ENCODE measurements at places on chromosomes 2 and 18.

- DNase-seq, result no peak
These were observed 56.2 kb downstream of the REEP1 start for GRCh38 chr2:86281066-86281700.

DNA sequence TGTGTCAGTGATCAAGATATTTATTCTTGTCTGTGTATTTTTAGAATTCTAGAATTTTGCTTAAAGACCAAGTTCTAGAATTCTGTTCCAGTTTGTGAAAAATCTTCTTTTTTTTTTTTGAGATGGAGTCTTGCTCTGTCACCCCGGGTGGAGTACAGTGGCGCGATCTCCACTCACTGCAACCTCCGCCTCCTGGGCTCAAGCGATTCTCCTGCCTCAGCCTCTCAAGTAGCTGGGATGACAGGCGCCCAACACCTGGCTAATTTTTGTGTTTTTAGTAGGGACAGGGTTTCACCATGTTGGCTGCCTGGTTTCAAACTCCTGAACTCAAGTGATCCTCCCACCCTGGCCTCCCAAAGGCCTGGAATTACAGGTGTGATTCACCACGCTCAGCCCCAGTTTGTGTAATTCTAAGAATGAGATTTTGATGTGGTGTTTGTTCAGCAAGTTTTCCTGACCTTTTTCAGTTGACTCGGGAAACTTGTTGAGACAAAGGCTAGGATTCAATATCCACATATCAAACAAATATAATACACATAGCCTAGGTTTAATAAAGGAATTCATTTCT lies 3.6 kb downstream of the EIF5B start:
- no peak for DNase-seq

- no peak for DNase-seq
These were observed 676.6 kb downstream of the DPP10 start for GRCh38 chr2:115119086-115119485.

GRCh38 chr2:48306409-48307284 lies 223.3 kb upstream of the STON1 start:
- DNase-seq, result no peak

DNA sequence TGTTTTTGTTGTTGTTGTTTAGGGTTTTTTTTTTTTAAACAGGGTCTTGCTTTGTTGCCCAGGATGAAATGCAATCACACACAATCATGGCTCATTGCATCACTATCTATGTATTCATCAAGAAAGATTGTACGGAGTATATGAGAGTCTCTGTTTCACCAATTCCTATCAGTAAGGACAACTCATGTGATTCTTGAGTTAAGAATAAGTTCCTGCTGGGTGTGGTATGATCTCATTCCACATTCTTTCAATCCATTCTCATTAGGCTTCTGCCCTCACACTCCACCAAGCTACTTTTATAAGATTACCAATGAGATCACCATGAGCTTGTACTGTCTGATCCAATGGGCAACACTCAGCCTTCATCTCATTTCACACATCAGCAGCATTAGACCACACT lies 9.1 kb upstream of the AP1S3 start:
- DNase-seq, result no peak

DNA sequence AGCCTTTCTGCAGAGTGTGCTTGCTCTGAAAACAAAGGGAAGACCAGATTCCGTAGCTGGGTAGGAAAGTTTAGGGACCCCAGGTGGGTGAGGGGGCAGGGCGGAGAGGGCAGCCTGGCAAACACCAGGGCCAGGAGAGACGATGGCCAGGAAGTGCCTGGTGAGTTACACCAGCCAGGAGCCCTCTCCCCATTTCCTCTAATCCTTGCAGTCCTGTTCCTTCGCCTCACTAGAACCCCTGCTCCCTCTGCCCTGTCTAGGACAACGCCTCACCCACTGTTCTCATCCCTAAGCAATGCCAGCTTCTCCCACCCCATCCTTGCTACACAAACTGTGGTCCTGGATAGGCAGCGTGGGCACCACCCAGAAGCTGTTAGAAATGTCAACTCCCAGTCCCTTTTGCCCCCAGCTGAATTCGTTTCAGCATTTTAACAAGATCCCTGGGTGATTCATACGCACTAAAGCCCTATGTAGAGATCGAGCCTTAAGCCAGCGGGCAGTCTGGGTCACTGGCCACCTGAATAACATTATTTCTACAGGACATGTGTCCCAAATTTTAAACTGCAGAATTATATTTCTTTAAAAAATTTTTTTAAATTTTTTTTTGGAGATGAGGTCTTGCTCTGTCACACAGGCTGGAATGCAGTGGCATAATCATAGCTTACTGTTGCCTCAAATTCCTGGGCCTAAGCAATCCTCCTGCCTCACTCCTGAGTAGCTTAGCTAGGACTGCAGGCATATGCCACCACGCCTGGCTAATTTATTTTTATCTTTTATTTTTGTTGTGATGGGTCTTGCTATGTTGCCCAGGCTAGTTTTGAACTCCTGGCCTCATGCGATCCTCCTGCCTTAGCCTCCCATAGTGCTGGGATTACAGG lies 10.9 kb downstream of the WIPF1 start:
- DNase-seq, result no peak

- DNase-seq, result no peak
These were observed 18.4 kb upstream of the WIPF1 start for GRCh38 chr2:174615871-174616436.

DNA sequence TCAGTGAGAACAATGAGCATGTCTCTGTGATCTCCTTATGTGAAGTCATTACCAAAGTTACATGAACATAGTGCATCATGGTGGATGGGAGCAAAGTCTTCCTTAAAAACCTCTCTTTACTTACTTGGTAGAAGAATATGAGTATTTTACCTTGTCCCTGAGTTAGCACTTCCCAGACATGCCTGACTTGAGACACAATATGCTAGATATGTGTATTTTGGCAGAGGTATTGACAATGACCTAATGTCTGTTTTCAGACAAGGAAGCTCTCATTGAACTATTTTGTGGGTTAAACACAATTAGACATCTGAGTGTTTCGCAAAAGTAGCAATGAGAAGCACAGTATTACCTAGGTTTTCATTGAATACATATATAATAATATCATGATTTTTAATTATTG lies 99.1 kb upstream of the MC4R start:
- DNase-seq, result no peak

DNA sequence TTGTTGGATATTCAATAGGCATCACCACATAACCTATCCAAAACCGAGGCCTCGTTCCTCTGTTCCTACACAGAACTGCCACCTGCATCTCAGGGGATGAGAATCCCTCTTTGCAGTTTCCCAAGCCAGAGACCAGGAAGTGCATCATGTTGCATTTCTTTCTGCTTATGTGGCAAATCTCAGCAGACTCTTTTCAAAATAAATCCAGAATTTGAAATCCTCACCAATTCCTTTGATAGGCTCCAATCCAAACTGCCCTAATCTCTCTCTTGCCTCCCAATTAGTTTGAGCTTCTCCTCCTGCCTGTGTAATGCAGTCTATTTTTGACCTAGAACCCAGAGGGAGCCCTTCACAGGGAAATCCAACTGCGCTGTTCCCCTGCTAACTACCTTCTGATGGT lies 215.5 kb downstream of the RNF144A start:
- DNase-seq, result no peak

DNA sequence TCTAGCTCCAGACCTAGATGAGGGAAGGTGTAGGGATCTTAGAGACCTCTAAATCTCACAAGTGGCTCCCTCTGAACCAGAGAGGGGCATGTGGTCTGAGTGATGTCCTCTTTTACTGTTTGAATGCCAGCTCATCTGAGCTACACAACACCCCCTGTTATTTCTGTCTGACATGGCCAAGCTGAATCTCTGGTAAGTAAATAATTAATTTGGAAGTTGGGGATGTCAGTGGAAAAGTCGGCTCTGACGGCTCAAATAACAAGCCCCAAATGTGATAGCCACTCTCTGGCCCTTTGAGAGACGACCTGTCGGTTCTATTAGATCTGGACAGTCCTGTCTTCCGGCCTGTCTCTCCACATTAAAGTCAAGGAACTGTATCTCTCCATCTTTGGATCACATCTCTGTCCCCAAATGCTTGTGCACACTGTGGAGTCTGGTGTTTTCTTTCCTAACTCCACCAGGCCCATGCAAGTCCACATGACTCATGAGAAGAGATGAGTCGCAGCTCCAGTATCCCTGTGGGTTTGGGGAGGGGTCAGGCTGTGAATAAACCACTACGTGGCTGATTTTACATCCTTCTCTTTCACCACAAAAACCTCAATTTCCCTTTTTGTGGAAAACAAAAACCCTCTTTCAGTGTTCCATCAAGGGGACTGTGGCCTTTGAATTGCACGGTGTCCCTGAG lies 52.5 kb downstream of the SETBP1 start:
- no peak for DNase-seq

DNA sequence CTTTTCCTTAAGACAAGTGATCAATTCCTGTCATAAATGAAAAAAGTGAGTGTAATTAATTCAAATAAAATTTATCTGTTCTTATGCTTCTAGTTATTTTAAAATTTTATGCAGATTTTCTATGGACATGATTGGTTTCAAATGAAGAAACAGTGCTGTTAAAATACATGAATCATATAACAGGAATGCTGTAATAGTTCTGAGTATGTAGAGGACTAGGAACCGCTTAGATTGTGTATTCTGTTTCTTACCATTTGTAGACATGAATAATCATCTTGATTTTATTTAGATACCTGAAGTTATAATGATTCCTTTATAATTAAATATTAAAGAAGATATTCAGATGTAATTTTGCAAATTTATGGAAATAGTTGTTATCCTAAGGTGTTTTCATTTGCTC lies 3.5 kb downstream of the ACTR2 start:
- no peak for DNase-seq

- DNase-seq, result no peak
These were observed 55.5 kb downstream of the PRKCE start for GRCh38 chr2:45707006-45707405.

DNA sequence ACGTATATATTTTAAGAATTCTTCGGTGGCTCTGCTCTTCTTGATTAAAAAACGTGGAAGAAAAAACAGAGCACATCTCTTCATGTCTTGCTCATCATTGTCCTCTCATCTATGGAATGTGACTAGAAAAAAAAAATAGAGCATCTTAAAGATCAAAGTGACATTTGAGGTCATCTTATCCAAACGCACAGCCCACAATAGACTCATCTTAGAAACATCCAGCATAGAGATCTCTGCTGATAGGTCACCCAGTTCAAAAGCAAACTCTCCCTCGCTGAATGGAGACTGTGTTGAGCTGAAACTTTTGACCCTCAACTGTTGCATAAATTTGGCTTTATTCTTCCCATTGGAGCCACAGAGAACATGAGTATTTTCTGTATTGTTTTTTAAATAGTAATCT lies 65.2 kb downstream of the CMPK2 start:
- no peak for DNase-seq

- DNase-seq, result no peak
These were observed 24.4 kb downstream of the SCN9A start for GRCh38 chr2:166351319-166351718.

DNA sequence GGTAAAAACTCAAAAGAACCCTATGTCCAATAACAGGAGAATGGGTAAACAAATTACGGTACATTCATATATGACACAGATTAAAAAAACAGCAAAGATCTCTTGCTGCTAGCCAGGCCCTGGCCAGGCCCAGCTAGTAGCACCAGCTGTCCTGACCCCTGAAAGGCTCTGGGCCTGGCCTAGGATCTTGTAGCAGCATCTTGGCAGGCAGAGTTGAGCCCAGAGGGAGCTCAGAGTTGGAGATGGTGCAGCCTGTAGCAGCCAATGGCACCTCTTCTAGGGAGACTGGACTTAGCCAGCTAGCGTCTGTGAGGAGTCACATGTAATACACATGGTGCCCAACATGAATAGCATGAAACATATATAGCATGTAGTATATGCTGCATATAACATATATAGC lies 69.1 kb downstream of the HS6ST1 start:
- peak; percentile 15 for DNase-seq

GRCh38 chr18:52504589-52504988 lies 164.6 kb downstream of the DCC start:
- DNase-seq, result no peak

DNA sequence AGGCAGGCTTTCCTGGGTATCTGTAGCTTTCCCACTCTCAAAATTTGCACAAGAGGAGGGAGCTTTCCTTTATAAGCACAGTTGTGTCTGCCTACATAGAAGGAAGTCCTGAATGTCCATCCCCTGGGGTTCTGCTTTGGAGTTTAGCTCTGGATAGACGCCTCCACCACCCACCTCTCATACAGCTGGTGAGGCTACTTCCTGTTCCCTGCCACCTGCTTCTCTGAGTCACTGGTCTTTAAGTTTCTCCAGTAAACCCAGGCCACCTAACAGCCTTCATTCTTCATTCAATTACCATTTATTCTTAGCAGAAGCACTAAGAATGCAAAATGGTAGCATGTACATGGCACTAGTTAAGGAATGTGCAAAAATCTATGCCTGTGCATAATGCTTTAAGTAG lies 407.8 kb downstream of the CDH2 start:
- DNase-seq, result no peak

GRCh38 chr2:55357927-55358326 lies 61.7 kb downstream of the CCDC88A start:
- DNase-seq, result no peak

DNA sequence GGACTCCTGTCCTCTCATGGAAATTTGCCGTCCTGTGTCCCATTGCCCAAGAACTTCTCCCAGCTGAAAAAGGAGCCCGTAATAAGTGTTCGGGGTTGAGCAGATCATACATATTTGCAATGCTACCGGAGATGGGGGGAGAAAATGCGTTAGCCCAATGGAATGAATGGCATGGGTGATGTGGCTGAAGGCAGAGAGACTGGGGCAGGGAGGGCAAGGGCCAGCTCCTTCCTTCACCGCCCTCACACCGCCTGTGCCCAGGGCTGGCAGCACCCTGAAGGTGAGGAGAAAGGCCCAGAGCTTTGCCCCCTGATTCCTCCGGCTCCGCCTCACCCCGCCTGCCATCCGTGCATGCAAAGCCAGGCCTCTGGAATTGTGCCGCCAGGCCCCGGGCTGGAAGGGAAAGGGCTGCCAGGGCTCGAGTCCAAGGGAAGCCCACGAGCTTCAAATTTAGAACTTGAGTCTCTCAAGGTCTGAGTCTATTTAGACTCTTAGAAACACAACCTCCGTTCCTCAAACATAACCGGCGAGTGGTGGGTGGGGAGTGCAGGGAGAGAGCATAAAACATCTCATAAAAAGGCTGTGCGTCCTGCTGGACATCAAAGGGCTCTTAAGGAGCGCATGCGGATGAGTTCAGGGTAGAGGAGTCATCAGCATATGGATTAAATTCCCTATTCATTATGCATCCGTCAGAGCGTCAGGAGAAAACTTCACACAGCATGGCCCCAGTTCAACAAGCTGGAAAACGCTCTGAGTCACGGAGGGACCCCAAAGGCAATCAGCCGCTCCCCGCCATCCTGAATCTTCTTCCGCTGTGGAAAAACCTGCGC lies 121.7 kb upstream of the GLI2 start:
- DNase-seq, result no peak

GRCh38 chr2:120341977-120342376 lies 4.0 kb upstream of the INHBB start:
- no peak for DNase-seq

GRCh38 chr2:46974174-46974573 lies 58.6 kb upstream of the MCFD2 start:
- DNase-seq, result no peak

All from left lobe of liver (tissue), 2 donors.